ENCODE measurements at places on chromosomes 4 and X.

- DNase-seq: no peak
These were observed 8.6 kb upstream of the VCX2 start for GRCh38 chrX:8179656-8180055.

DNA sequence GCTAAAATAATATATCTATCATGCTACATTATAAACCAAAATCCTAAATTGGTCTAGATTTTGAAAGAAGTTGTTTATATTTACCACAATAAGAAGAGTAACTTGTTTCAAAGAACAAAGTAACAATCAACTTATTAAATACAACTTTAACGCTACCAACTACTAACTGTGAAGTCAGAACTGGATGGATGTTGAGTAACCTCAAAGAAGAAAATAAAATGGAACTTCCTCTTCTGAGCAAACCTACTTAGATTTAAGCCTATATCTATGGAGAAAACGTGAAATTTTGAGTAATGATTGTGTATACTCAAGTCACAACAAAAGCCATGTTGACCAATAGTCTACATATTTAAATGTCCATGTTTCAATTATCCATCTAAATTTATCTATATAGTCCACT lies 25.7 kb downstream of the SH3RF1 start:
- DNase-seq: no peak

- DNase-seq: no peak
These were observed 102.1 kb upstream of the SCML1 start for GRCh38 chrX:17635231-17635630.

GRCh38 chr4:153185331-153185852 lies 18.9 kb upstream of the TRIM2 start:
- DNase-seq: no peak

GRCh38 chr4:6359536-6360308 lies 90.1 kb downstream of the WFS1 start:
- DNase-seq: no peak

GRCh38 chr4:8647094-8647570 lies 54.6 kb downstream of the CPZ start:
- no peak for DNase-seq

- no peak for DNase-seq
These were observed 199.5 kb upstream of the HS3ST1 start for GRCh38 chr4:11628093-11628725.

DNA sequence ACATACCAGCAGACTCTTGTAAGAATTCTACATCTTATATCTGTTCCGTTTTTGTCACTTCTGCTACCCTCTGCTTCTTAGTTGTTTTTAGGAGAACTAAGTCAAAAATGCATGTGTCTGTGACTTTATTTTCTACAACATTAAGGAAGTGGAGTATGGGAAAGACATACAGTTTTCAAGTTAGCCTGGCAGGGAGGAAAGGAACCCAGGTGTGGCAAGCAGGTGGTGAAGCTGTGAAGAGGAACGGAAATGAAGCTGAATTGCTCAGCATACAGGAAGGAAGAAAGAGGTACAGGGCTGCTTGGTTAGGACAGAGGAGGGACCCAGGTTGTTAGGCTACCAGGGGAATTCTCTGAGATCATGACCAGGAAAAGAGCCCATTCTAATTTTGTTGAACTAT lies 9.4 kb downstream of the GPRIN3 start:
- DNase-seq: no peak

GRCh38 chr4:23135792-23136645 lies 443.3 kb downstream of the GBA3 start:
- no peak for DNase-seq

- no peak for DNase-seq
These were observed 57.4 kb downstream of the PSAPL1 start for GRCh38 chr4:7377223-7377865.

- DNase-seq: peak; percentile 32
These were observed 29.3 kb upstream of the BOD1L1 start for GRCh38 chr4:13656569-13657405.

DNA sequence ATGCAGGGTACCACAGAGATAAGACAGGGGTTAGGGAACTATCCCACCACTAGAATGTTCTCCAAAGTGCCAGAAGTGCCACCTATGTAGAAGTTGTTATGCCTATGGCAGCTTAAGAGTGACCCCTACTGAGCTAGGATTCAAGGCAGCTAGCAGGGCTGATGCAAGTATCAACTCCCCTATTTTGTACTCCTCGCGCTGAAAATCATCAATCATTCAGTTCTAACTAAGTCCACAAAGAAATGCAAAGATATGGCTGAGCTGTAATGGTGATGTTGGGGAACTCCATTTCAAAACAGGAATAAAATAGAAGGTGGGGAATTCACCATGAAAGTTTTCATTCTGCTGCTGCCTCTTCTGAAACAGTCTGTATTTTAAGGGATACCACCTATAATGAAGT lies 13.8 kb downstream of the ACSL4 start:
- no peak for DNase-seq

GRCh38 chr4:56698329-56698728 lies 17.2 kb upstream of the HOPX start:
- no peak for DNase-seq

DNA sequence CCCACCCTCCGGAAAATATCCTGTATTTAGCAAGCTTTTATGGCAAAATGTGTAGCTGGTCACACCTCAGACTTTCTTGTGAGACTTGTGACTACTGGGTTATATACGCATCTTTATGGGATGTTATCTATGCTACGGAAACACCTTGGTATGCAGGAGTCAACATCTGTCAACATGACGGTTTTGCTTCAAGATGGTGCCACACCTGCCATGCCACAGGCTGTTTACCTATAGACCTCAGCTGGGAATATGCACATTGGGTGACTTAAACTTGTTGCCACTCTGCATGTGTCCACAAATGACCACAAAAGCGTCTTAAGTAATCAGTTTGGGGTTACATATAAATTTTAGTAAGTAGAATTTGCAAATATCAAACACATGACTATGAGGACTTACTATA lies 192.3 kb upstream of the ATP6AP2 start:
- DNase-seq: no peak

GRCh38 chr4:93710101-93710846 lies 118.3 kb upstream of the ATOH1 start:
- DNase-seq: no peak

DNA sequence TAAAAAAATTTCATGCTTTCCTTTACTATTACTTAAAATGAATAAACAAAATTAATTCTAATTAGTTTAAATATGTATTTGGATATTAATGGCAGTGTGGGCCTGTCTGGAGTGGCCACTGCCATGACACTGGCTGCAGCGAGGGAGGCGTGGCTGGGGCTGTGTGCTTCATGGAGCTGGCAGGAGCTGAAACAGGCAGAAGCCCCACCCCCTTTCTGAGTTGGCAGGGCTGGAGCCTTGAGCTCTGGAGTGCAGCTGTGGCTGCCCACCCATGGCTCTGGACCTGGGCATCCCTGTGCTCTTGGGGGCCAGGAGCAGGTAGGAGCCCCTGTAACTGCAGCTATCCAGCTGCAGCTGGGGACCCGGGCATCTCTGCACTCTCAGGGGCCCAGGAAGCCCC lies 8.2 kb upstream of the HSD17B11 start:
- no peak for DNase-seq

DNA sequence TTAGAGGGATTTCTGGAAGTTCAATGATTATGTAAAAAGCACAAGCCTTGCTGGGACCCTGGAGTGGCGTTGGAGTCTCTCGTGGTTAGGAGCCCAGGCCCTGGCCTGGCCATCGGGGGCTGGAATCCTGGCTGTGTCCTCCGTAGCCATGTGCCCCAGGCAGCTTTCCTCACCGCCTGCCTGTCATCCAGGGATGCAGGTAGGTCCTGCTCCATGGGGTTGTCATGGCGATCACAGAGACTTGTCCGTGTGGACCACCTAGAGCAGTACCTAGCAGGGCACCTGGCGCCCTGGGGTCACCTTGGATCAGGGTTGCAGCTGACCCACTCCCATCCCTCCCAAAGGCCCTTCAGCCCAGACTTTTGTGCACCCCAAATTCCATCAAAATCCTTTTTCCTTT lies 30.2 kb upstream of the WFS1 start:
- no peak for DNase-seq

GRCh38 chr4:24195991-24196736 lies 306.3 kb upstream of the PPARGC1A start:
- no peak for DNase-seq

DNA sequence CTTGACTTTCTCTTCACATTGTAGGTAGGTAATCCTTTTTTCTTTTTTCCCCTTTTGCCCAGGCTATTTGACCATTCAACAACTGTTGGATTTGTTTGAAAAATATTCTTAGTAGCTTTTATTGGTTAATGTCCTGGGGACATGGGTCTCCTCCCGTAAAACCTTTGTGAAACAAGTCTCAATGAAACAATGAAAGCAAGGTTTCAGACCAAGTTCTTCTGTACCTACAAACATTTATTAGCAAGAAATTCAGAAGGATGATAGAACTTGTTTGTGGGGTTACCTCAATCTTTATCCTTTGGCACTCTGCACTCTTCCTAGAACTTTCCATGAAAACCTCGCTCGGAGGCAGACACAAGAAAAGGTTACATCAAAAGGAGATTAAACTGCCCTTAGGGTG lies 190.7 kb upstream of the ANK2 start:
- no peak for DNase-seq

GRCh38 chrX:250965-251364 lies 30.2 kb upstream of the PLCXD1 start:
- no peak for DNase-seq

DNA sequence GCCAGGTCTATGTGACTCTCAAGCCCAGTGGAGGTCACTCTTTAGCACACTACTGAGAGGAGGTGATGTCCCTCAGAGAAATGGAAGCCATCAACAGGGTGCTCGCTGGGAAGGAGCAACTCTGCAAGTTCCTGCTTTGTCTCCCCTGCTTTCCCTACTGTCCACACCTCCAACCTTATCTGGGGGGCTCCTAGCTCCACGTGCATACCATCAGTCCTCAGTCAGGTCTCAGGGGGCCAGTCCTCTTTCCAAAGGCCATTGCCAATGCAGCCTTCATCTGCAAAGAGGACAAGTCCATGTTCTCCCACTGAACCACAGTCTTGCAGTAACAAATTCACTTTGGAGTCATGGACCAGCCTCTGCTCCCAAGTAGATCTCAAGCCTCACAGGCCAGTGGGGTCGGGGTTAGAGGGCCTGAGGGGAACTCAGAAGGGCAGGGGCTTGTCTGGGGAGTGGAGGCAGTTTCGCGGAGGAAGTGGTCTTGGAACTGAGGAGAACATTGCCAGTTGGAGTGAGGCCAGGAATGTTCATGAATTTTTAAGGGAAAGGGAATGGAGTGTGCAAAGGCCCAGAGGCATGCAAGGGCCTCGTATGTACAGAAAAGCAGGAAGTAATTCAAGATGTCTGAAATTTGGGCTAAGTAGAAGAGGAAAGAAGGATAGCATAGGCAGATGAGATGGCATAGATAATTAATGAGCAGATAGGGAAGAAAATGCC lies 8.9 kb downstream of the RTL5 start:
- DNase-seq: no peak

DNA sequence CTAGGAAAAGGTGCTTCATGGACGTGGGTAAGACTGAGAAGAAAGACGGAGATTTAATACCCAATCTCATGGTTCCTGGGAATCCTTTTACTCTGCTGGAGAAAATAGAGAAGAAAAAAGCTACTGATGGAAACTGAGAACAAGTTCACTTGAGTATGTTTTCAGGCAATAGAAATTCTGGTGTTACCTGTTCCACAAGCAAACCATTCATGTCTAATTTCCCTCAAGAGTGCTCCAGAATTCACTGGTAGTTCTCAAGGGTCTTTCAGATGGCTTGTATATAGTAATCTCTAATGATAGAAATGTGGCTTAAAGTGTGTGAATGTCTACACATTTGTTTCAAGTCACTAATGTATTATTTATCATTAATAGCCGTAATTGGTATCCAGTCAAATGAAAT lies 22.5 kb downstream of the SETD7 start:
- no peak for DNase-seq

DNA sequence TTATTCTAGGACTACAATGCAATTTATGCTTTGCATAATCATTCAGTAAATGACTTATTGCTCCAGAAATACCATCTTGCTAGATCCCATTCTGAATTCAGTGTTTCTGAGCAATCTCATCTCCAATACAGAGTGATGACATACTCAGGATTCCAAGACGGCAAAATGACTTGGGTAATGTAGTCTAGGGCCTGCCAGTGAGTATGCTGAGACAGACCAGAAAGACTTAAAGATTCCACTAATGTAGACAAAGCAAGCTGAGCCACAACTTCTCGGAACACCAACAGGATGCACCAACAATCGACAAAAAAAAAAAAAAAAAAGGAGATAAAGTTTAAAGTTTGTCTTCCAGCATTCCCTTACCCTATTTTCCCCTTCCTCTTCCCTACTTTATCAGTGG lies 919 bp upstream of the SEC24B start:
- DNase-seq: no peak

DNA sequence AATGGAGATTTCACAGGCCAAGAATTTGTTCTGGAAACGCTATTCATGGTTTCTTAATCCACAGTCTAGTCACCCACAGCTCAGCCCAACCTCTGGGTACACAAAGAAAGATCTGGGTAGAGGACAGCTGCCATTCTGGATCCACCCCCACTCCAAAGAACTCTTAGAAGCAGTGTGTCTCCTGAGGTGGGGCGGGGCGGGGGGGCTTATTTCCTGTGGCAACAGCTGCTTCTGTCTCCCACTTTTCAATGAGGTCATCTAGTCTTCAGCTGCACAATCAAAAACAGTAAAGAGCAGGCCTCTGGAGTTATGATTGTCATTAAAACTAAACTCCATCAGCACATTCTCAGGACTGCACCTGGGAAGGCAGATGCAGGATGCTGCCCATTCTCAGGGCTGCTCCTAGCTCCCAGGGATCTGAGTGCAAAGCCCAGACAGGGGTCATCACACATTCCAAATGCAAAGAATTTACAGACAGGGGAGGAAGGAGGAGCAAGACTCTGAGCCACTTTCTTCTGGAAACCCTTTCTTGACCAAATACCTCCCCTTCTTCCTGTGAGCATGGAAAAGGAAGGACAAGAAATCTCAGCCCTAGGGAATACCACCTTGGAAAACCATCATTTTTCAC lies 207.3 kb downstream of the HS6ST2 start:
- no peak for DNase-seq

DNA sequence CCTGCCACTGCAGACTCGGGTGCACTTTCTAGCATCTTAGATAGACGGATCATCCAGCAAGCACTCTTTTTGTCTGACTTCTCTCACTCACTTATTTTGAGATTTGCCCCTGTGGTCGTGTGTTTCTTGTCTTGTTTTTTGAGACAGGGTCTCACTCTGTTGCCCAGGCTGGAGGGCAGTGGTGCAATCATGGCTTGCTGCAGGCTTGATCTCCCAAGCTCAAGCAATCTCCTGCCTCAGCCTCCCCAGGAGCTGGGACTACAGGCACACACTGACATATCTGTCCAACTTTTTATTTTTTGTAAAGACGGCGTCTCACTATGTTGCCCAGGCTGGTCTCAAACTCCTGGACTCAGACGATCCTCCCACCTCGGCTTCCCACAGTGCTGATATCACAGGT lies 26.7 kb downstream of the FGFR3 start:
- DNase-seq: no peak

Data from activated CD4-positive, CD25-positive, alpha-beta regulatory T cell treated with anti-CD3 and anti-CD28 coated beads, Interleukin-2, amount 50 U/mL, for 16 hours (primary cell).